ENCODE measurements at places on chromosomes 6 and 20.

DNA sequence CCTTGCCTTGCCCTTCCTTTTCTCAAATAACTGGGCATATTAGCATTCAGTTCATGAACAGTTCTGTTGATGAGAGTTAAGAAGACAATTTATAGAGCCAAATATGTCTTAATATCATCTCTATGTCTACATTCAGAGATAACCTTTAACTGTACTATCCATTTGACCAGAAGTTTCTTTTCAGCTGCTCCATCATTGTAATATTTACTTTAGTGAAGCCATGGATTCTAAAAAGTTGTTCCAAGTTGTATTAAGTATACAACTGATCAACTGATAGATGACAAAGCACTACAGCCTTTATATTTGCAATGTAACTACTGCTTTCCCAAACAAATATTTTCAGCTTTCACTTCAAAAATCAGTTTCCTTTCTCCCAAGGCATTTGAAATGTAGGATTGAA is 1252.7 kb downstream of the EPHA7 start:
- no peak for DNase-seq

DNA sequence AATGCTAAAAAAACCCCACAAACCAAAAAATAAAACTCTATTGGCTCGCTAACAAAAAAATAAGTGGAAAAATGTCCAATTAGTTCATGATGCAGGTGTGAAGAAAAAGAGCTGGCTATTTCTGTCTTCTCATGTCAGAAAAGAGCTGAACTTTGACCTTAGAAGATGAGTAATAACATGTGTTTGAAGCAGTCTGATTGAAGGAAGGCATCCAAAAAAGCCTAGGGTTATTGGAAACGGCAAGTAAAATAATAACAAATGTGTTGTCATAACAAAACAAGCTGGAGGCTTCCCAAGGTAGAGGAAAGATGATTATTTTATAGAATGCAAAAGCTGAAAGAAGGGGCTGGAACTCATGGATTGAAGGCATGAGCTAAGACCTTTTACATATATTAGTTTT is 94.4 kb upstream of the FAM184A start:
- DNase-seq, result no peak

GRCh38 chr6:130681028-130681427 is 146.2 kb upstream of the SMLR1 start:
- no peak for DNase-seq

DNA sequence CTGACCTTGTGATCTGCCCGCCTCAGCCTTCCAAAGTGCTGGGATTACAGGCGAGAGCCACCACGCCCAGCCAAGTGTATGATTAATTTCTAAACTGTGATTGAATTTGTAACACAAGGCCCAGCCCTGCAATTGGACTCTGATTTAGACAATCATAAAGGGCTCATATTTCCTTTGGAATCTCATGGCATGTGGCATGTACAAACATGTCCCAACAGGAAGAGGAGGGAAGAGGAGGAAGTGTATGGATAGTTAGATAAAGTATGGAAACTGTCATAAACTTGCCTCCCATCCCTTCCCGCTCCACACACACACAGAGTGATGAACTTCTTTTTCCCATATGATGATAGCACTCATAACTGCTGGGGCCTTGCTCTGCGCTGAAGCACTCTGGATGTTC is 27.2 kb upstream of the QKI start:
- no peak for DNase-seq

GRCh38 chr20:41152108-41152757 is 14.9 kb downstream of the PLCG1 start:
- no peak for DNase-seq

- DNase-seq, result no peak
Observed at GRCh38 chr20:63955281-63955826, 862 bp downstream of the UCKL1 start.

Data from brain microvascular endothelial cell (primary cell).